Peyer's patch (tissue), 4 donors: ENCODE measurements at places on chromosomes 2 and 18.

DNA sequence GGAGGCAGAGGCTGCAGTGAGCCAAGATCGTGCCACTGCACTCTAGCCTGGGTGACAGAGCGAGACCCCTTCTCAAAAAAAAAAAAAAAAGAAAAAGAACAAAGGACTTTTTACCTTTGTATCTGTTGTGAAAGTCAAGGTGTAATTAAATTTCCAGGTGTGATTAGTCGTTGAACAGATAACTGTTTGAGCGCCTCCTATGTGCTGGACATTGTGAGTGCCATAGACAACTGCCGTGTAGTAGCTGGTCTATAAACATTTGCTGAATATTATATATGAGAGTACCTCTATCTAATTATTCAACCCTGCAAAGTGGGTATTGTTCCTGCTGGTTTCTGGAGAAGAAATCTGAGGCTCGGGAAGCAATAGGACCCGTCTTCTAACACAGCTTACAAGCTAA is 71.8 kb downstream of the ASAP2 start:
- no peak for DNase-seq

GRCh38 chr2:166957686-166958085 is 69.4 kb downstream of the XIRP2 start:
- DNase-seq: no peak

DNA sequence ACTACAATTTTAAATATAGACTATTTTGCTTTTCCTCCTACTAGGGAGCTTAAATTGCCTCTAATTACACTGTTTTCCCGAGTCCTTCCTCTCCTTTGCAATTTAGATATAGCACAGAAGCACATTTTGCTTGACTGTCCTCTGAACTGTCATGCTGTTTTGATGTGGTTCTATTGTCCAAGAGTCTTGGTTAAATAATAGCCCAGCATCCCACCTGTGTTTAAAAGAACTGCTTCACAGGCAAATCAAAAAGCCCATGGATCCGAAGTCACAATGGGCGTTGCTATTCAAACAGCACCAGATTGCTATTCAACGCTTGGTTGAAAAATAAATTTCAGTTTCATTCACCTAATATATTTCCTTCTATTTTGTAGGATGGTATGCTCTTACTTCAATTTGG is 22.3 kb upstream of the ACTR3 start:
- no peak for DNase-seq

GRCh38 chr18:25678221-25678620 is 326.3 kb upstream of the ZNF521 start:
- DNase-seq: no peak

DNA sequence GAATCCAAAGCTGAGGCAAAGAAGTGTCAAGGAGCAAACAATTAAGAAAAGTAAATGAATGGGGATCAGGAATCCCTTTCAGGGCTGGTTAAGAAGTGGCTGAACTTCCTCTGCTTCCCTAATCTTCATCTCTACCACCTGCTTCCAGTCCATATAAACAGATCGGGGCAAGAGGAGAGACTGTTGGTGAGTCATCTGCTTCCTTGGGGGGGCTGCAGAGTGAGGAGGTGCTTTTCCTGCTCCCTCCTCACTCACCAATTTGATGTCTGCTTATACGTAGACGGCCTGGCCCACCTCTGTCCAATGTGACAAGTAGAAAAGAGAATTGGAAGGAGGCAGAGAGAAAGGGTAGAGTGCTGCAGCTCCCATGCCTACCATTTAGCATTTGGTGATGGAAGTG is 68.4 kb downstream of the NAB1 start:
- no peak for DNase-seq

- no peak for DNase-seq
These were observed 1016.8 kb downstream of the CNTNAP5 start for GRCh38 chr2:125041846-125042245.
